ENCODE measurements at places on chromosomes 1 and 21.

DNA sequence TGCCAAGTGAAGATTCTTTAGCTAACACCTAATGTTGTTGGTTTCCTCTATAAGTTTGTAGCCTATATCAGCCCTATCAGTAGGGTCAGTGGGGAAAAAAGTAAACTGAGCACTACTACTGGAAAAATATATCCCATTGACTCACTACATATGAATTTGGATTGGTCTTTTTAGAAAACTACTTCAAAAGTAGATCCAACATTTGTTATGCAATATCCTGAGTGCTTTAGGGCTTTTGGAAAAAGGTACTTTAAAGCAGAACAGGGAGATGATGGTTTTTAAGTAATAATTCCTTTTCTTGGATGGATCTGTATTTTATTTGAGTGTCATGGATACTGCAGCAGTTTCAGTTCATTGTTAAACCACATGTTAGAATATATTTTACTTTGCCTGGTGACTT lies 7.1 kb downstream of the C1orf21 start:
- DNase-seq, result no peak

DNA sequence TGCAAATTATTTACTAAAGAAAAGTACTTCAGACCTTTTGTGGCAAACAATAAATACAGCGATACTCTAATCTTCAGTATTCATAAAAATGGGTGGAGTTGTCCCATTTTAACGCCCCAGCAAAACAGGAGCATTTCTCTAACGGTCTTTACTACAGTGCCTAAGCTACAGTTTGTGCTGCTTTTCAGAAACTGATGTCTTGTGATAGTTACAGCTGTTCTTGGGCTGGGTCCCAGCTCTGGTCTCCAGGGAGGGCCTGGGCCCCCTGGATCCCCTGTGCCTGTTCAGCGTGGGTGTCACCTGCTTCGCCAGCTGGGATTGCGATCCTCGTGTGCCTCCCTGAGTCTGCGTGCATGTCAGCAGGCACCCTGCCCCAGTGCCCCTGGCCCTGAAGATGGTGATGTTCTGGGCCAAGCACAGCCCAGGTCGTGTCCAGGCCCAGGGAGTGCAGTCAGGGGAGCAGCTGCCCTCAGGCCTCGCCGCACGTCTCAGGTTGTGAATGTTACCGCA lies 64.0 kb upstream of the DIP2A start:
- no peak for DNase-seq

- no peak for DNase-seq
These were observed 6.2 kb downstream of the ZMYM1 start for GRCh38 chr1:35085421-35085820.

DNA sequence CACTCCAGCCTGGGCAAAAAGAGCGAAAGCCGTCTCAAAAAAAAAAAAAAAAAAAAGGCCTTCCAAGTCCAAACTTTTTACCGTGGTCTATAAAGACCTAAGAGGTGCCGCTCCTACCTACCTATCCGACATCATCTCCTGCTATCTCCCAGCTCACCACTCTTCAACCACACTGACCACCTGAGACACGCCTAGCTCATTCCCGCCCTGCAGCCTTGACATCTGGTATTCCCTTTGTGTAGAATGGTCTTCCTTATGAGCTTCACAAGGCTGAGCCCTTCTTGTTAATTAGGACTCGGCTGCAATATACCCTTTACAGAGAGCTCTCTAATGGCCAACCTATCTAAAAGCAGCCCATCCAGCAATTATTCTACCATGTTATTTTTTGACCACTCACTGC lies 680 bp downstream of the MAGOH start:
- DNase-seq, result no peak
